Hematopoietic multipotent progenitor cell treated with erythropoietin and hydrocortisone succinate and interleukin-3 and kit ligand, for 8 days (in vitro differentiated cells): ENCODE measurements at places on chromosomes 7 and 10.

GRCh38 chr10:112307358-112308124 lies 24.3 kb downstream of the TECTB start:
- peak; percentile 50 for DNase-seq

DNA sequence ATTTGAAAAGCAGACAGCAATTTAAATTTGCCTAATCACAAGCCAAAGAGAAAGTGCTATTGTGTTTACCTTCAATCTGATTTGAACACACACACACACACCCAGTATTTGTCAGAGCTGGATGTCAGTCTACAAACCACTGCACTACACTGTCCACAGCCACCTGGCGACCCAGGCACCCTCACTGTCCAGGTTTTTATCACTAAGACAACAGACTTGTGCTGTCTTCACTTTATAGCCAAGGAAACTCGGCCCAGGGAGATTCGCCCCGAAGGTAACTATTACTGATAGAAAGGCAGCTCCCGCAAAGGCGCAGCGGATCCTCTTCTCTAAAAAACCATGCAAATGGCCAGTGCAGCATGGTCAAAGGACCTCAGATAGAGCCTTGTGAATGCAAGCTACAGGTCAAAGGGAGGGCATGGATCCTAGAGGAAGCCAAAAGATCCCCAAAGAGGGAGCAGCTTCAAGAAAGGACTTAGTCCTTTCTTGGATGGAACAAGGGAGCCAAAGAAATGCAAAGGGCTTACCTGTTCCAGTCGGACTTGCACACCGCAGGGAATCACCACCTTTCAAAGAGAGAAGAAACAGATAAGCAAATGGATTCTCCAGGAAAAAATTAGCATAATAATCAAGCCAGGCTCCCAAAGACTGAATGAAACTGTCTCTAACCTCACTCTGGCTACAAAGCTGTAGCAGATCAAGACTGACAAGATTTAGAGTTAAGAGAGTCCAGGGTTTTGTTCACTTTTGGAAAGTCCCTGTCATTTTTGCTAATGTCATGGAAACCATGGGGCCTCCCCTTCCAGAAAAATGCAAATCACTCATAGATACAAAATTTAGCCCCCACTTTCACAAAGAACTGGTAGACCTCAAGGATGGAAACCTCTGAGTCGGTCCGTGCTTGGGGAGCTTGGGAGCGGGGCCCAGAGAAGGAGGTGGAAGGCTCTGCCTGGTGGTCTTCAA lies 101.1 kb downstream of the TNS3 start:
- DNase-seq = no peak

DNA sequence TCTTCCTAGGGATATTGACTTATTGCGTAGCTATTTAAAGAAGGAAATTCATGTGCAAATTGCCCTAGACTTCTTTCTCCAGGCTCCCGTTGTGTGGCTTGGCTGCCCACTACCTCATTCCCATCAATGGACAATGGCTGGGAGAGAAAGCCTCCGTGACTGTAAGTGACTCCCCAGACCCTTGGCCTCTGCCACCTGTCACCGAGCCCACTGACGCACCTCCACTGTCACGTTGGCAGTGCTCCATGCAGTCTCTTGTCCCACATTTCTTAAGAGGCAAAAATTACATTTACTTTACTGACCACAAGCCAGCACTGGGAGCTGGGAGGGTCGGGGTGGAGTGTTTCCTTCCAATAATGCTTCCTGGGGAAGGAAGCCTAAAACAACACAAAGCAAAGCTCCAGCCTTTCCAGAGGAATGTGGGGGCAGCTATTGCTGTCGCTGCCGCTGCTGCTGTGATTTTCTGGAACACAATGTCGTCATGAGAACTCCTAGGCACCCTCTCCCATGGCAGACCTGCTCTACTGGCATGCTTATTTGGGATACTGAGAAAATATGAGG lies 89.7 kb upstream of the STEAP1B start:
- DNase-seq = no peak

- DNase-seq = no peak
Observed at GRCh38 chr10:92180399-92180798, 110.5 kb downstream of the CPEB3 start.

- no peak for DNase-seq
Observed at GRCh38 chr10:81759111-81759510, 115.9 kb upstream of the NRG3 start.
